ENCODE measurements at places on chromosomes 5 and 9.

- peak; percentile 13 for DNase-seq
These were observed 86.5 kb downstream of the ADGRV1 start for GRCh38 chr5:90645024-90645610.

DNA sequence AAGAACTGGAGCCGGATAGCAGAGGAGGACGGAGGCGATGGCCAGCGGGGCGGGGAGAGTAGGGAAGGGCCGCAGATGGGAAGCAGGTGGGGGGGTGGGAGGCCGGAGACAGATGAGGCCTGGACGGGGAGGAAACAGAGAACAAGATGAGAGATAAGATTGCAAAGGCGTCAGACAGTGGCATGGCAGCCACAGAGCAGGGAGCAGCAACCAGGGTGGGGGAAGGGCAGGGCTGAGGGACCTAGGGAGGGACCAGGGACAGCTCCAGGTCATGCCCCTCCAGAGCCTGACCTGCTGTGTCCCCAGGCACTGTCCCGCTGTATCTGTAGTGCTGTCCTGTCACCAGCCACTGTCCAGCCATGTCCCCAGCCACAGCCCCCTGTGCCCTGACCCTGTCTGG, 49.6 kb upstream of the LMX1B start:
- DNase-seq: no peak

GRCh38 chr5:160547872-160548271, 126.2 kb downstream of the PTTG1 start:
- no peak for DNase-seq

DNA sequence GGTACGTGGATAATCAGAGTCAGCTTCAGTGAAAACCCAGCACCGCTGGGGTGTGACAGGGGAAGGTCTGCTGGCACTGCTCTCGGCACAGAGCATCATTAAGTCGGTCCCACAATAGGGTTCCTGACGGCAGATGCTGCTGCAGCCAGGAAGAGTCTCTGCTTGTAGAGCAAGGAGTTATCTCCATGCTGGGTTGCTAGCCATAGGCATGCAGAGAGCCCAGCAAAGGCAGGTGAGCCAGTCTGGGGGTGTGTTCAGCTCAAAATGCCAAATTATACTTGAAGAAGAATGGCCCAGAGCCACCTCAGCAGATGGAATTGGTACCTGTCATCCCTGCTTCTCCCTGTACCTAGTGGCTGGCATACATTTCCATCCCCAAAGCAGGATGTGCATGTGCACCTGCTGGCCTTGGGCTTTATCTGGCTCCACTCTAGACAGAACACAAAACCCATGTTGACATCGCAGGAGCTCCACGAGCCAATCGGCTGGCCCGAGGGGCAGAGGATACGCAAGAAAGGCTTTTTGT, 100.8 kb downstream of the WDR41 start:
- DNase-seq: no peak

GRCh38 chr9:128298535-128299482, 22.7 kb downstream of the SWI5 start:
- no peak for DNase-seq

GRCh38 chr5:108798513-108799265, 51.0 kb downstream of the FER start:
- peak; percentile 65 for DNase-seq
